ENCODE measurements at places on chromosomes 4 and X. TPM values are rescaled to one million over a fixed set of nuclear protein-coding genes. Genes with fewer than 3 reads are reported as not detected.
A peak's percentile ranks its signal among the peaks of the same experiment; 100 is the strongest.

The FAM53A gene
- 1.5 TPM for total RNA-seq

DNA sequence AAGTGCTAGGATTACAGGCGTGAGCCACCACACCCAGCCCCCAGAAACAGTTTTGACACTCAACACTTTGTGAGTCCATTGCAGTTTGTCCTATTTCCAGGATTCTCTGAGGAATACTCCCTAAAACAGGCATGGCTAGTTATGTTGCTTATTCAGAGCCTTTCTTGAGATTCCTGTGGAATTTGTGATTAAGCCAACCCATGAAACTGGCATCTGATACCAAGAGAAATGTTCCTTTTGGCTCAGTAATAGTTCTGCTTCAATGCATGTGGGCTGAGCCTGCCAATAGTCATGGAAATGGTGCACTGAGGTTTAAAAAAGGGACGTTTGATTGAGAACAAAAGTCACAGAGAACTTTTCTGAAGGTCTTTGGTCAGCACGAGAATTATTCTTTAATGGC is 241.7 kb downstream of the PPP1R2C start:
- H3K27ac ChIP-seq, result no peak overlapping the region
- no peaks in the 10 kb centered on the region for H3K4me1 ChIP-seq
- H3K27me3 ChIP-seq, result no peaks in the 10 kb centered on the region
- no peaks in the 10 kb centered on the region for H3K36me3 ChIP-seq

DNA sequence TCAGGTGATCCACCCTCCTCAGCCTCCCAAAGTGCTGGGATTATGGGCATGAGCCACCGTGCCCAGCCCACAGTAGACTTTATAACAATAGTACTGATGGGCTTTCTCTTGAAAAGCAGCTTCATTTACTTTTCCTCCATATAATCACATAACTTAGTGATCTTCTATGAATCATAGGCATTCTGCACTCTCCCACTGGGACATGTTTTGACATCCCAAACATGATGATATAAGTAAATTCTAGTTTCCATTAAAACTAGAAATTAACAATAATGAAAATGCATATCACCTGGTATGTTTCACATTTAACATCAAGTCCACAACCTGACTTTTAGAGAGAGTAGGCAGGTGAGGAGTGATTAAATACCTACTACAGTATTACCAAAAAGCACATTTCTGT is 96.5 kb downstream of the CAMK2D start:
- H3K4me3 ChIP-seq, result no peak overlapping the region
- peaks cover 30% of the 10 kb centered on the region for H3K4me1 ChIP-seq
- H3K27ac ChIP-seq, result peak overlapping the region; percentile 6

- no peak overlapping the region for H3K27ac ChIP-seq
- H3K4me3 ChIP-seq, result no peak overlapping the region
- no peak for DNase-seq
- no peaks in the 10 kb centered on the region for H3K36me3 ChIP-seq
Observed at GRCh38 chr4:102612824-102613366, 111.7 kb downstream of the NFKB1 start.

- H3K27me3 ChIP-seq, result no peaks in the 10 kb centered on the region
- H3K4me1 ChIP-seq, result no peaks in the 10 kb centered on the region
- no peaks in the 10 kb centered on the region for H3K36me3 ChIP-seq
- no peak overlapping the region for H3K27ac ChIP-seq
Observed at GRCh38 chr4:71564775-71565174, 219.1 kb downstream of the GC start.

All from Karpas-422 (cell line).